Tibial nerve (tissue), 4 donors: ENCODE measurements at places on chromosomes 4 and X.

GRCh38 chr4:3784454-3785291, 18.5 kb downstream of the ADRA2C start:
- no peak for DNase-seq
- H3K36me3 ChIP-seq = no peaks in the 10 kb centered on the region
- no peak overlapping the region for H3K4me3 ChIP-seq

DNA sequence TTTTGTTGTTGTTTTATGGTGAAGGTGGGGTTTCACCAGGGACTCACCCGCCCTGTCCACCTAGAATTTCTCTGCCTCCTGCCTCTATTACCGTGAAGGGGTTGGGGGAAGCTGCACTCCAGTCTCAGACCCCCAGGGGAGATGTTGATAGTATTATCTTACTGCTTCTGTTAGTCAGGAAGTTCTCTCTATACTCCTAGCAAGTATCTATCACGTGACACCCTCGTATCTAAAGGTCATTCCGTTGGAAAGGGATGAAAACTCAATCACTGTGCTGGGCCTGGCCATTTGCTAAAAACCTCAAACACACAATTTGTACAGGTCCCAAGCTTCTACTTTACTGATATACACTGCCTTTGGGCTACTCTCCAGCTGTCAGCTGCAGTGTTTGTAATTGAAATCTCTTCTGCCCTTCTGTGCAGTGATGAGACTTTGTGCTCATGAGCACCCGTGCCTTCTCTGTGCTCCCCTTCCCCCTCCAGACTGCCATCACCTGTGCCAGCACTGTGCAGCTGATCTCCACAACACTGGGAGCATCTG, 188.5 kb upstream of the ANXA3 start:
- DNase-seq = no peak
- H3K4me1 ChIP-seq = no peaks in the 10 kb centered on the region
- H3K4me3 ChIP-seq = no peak overlapping the region
- no peaks in the 10 kb centered on the region for H3K36me3 ChIP-seq
- H3K27me3 ChIP-seq = no peaks in the 10 kb centered on the region
- no peak overlapping the region for H3K27ac ChIP-seq

DNA sequence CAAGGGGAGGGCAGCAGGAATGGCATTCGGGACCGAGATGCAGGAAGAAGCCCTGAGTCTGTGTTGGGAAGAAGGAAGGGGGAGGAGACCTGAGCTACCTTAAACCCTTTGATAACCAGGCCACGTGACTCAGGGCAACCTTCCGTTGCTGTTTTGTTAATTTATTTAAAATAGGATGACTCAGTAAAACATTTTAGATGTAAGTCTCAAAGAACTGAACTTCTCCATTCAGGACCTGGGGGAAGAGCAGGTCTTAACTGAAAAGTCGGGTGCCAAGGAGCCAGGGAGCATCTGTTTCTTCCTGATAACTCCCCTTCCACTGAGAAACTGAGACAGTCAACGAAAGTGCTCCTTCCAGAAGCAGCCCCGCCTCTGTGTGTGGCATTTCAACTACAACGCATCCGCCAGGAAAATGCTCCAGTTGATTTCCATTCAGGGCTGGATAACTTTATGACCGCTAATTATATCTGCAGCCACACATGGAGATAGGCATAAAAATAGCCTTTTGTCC, 88.0 kb downstream of the IRF2 start:
- H3K4me3 ChIP-seq = no peak overlapping the region
- H3K27me3 ChIP-seq = no peaks in the 10 kb centered on the region
- H3K4me1 ChIP-seq = peaks cover 50% of the 10 kb centered on the region
- H3K27ac ChIP-seq = peak overlapping the region; percentile 71
- no peak for DNase-seq

GRCh38 chr4:56253666-56254305, 133.5 kb downstream of the AASDH start:
- no peak for DNase-seq
- no peaks in the 10 kb centered on the region for H3K27me3 ChIP-seq
- H3K27ac ChIP-seq = no peak overlapping the region
- H3K4me1 ChIP-seq = no peaks in the 10 kb centered on the region
- H3K36me3 ChIP-seq = no peaks in the 10 kb centered on the region

DNA sequence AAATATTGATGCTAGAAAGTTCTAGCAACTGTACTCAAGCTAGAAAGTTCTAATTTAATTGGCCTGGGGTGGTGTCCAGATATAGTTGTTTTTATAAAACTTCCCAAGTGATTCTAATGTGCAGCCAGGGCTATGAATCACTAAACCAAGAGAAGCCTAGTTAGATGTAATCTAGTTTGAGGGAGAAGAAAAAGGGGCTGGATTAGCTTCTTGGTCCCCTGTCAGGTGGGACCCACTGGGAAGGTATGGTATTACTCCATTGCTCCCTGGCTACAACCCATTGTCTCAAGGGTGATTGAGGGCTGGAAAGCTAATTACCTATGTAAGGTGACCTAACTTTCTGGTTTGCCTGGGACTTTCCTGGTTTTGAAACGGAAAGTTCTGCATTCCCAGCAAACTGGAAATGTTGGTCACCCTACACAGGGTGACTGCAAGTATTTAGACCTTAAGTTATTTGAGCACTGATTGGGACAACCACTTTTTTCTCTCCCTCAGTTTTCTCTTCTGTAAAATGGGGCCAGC, 23.9 kb upstream of the MSN start:
- no peak overlapping the region for H3K4me3 ChIP-seq
- no peaks in the 10 kb centered on the region for H3K27me3 ChIP-seq
- peak overlapping the region; percentile 80 for H3K27ac ChIP-seq
